ENCODE measurements at places on chromosomes 5 and 9. TPM values are rescaled to one million over a fixed set of nuclear protein-coding genes. Genes with fewer than 3 reads are reported as not detected.

CHD1 gene
- 17.3 TPM for total RNA-seq

OTP gene
- not detected for total RNA-seq

PIP5KL1 gene
- total RNA-seq, result 1.2 TPM

ORM2 gene
- total RNA-seq, result not detected

IL5 gene
- not detected for total RNA-seq

C9orf50 gene
- total RNA-seq, result not detected

PCDHGA11 gene
- 8.4 TPM for total RNA-seq

ENHO gene
- not detected for total RNA-seq

SERF1A gene
- total RNA-seq, result 16.5 TPM

PCDHGB7 gene
- total RNA-seq, result 4.3 TPM

CLIC3 gene
- 29.6 TPM for total RNA-seq

BAAT gene
- not detected for total RNA-seq

FOXE1 gene
- total RNA-seq, result not detected

SPACA9 gene
- 9.2 TPM for total RNA-seq

APBA1 gene
- 0.58 TPM for total RNA-seq

TAF11L5 gene
- total RNA-seq, result not detected

PCSK5 gene
- 1.2 TPM for total RNA-seq

RNF180 gene
- under 0.01 TPM for total RNA-seq

LCN12 gene
- total RNA-seq, result not detected

ROR2 gene
- total RNA-seq, result 24.1 TPM
